ENCODE measurements at places on chromosomes 7 and 10.

DNA sequence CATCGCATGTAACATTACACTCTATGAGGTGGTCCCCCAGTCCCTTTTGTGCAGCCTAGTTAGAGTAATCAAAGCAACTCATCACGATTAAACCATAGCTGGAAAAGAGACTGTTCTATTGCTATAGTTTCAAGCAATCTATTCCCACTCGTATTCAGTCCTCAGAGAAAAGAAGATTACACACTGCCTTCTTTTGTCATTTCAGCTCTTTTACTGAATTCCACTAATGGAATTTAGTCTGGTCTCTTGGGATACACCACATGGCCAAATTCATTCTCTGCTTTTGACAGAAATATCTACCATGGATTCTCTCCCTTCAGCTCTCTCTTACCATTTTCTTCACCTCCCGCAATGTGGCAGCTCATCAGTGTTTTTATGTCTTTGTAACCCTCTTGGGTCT, 108.9 kb upstream of the HDAC9 start:
- DNase-seq: no peak

- no peak for DNase-seq
These were observed 16.0 kb downstream of the MYOZ1 start for GRCh38 chr10:73625004-73625883.

DNA sequence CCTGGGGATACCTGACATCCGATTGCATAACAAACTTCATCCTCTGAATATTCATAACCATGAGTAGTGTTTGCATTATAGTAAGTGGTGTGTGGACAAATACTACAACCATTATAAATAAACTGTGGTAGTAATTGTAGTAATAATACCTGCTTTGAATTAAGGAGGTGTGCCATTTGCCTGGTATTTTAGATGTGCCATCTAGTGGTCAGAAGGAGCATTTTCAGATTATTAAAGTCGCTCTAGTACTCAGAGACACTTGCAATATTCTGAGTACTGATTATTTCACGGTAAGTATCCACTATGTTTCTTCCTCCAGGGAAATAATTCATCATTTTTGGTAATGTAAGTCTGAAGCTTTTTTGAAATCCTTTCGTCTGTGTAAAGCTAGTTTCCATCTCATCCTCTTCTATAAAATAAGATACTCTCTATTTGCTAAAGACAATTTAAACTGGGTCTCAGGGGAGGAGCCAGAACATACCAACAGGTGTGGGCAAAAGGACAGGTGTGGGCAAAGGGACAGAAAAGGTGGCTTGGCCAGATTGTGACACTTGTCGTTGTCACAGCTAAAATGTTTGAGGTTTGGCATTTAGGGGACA, 115.3 kb upstream of the WDR11 start:
- no peak for DNase-seq

GRCh38 chr7:22841954-22842353, 19.3 kb upstream of the TOMM7 start:
- no peak for DNase-seq

DNA sequence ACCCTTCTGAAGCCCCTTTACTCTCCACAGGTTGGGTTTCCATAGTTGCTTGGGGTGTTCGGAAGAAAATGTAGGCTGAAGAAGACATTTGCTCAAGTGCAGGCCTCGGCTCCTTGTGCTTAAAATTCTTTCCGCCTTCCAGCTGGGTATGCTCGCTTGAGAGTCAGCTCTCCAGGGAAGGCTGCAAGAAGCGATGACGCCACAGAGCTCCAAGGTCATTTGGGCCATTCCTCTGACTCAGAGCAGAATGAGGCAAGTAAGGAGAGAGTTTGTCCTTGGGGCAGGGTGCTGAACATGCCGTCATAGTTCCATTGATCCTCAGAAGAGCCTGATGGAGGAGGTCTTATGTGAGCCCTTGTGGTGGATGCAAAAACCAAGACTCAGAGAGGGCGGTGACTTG, 27.4 kb upstream of the HSPA12A start:
- no peak for DNase-seq

- no peak for DNase-seq
These were observed 26.0 kb downstream of the LEP start for GRCh38 chr7:128266883-128267594.

DNA sequence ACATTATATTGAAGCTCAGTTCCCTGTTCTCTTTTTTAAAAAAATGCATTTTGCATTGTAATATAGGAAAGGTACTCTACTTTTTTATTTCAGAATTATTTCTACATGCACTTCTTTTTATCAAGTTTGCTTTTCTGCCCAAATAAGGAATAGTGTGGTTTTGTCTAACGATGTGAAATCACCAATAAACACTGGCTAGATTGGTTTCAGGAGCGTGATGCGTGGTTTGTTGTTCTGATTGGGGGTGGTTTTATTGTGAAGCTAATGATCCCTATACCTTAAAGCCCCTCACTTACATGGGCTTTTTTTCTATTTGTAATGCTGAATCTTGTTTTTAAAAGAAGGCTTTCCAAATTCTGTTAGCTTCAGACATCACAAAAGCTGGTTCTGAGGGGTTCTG, 17.6 kb downstream of the ENTPD7 start:
- DNase-seq: no peak

GRCh38 chr10:96917628-96918027, 85.5 kb downstream of the LCOR start:
- no peak for DNase-seq

DNA sequence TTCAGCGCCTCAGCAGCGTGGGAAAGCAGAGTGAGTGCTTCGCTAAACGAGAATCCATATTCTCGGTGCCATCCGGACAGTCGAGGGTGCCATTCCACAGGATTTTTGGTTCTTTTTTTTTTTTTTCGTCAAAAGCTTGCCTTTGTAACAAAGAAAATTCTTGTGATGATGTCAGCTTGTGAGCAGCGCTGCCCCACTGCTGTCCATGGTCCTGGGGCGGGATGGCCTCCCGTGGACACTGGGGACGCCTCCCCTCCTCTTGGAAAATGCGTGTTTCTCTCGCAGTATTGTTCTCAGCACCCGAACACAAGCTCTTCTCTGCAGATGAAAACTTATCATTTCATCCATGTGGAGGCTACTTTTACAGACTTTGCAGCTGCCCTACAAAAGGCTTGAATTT, 477.4 kb downstream of the TCERG1L start:
- no peak for DNase-seq

DNA sequence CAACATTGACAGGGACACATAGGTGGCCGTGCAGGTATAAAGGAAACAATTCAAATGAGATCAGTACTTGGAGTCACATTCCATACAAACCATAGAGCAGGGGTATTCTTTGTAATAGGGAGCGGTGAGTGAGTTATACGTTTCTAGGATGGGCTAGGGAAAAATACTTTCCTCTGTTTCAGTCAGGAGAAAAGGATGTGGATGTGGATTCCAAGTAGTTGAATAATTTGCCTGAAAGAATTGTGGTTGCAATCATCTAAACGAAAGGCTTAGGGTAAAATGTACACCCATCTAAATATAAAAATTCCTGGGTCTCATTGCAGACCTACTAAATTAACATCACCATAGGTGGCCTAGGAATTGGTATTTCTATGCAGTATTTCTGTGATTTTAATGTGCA, 270.7 kb upstream of the IGFBP3 start:
- no peak for DNase-seq

- DNase-seq: no peak
These were observed 779.3 kb downstream of the INHBA start for GRCh38 chr7:40923626-40924025.

GRCh38 chr10:535952-536351, 153.5 kb downstream of the DIP2C start:
- no peak for DNase-seq

Measured in effector CD4-positive, alpha-beta T cell (primary cell).